ENCODE measurements at places on chromosomes 4 and X.

- H3K4me1 ChIP-seq = peaks cover 20% of the 10 kb centered on the region
- no peak for DNase-seq
- H3K36me3 ChIP-seq = peaks cover 11% of the 10 kb centered on the region
- no peaks in the 10 kb centered on the region for H3K27me3 ChIP-seq
- H3K4me3 ChIP-seq = no peak overlapping the region
These were observed 4.4 kb upstream of the FBXW7 start for GRCh38 chr4:152540293-152540674.

GRCh38 chr4:11134705-11135104 is 294.0 kb downstream of the HS3ST1 start:
- H3K4me1 ChIP-seq = peaks cover 3% of the 10 kb centered on the region
- no peak overlapping the region for H3K27ac ChIP-seq
- DNase-seq = no peak
- no peaks in the 10 kb centered on the region for H3K27me3 ChIP-seq
- H3K36me3 ChIP-seq = peaks cover 4% of the 10 kb centered on the region

DNA sequence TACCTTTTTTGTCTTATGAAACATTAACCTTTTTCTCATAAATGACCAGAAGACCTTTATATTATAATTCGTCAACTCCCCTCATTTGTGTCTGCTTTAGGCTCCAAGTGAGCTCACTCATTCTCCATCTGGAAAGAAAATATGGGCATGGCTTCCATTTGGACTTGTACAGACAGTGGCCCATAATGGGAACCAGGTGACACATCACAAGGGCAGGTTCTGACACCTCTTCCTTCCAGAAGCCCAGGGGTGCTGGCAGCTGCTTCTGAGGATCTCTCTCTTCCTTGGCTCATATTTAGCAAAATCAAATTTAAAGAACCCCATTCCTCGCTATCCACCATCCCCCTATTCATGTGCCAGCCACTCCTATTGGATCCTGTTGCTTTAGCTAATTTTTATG is 69.6 kb downstream of the CD38 start:
- H3K4me1 ChIP-seq = no peaks in the 10 kb centered on the region
- no peaks in the 10 kb centered on the region for H3K27me3 ChIP-seq
- no peaks in the 10 kb centered on the region for H3K36me3 ChIP-seq
- DNase-seq = no peak

DNA sequence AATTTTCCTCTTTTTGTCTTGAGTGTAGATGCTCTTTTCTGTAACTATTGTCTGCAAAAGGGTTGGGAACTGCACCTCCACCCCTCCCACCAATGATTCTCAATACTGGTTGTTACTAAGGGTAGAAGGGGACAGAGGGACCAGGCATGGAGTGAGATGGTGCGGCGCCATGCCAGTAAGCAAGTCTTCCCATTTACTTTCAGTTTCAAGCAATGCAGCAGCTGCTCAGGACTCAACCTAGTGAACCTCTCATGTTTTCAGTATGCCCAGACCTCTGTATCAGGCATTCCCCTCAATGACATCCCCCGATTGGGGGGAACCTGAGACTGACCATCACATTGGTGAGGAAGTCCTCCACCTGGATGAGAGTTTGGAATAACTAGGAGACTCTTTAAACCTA is 41.5 kb downstream of the ZNF81 start:
- no peak for DNase-seq
- H3K27me3 ChIP-seq = no peaks in the 10 kb centered on the region
- H3K36me3 ChIP-seq = peaks cover 42% of the 10 kb centered on the region
- no peak overlapping the region for H3K4me3 ChIP-seq
- H3K27ac ChIP-seq = no peak overlapping the region
- H3K4me1 ChIP-seq = no peaks in the 10 kb centered on the region

DNA sequence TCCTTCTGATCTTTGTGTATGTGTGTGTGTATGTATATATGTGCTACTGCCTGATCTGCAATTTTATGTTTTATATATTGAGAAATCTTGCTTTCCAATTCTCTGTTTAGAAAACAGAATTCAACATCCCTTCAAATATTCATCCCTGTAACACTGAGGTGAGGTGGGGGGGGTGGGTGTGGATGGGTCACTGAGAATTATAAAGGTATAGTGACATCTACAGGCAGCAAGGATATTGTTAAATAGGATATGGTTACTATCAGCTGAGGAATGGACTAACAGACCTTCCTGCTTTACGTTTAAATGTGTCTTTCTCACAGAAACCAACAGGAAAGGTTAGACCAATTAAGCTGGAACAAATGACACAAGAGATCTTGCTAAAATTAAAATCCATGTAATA is 19.0 kb upstream of the MAGEB2 start:
- H3K4me3 ChIP-seq = no peak overlapping the region
- peaks cover 7% of the 10 kb centered on the region for H3K4me1 ChIP-seq
- no peak for DNase-seq
- no peak overlapping the region for H3K27ac ChIP-seq
- no peaks in the 10 kb centered on the region for H3K36me3 ChIP-seq
- H3K27me3 ChIP-seq = no peaks in the 10 kb centered on the region

DNA sequence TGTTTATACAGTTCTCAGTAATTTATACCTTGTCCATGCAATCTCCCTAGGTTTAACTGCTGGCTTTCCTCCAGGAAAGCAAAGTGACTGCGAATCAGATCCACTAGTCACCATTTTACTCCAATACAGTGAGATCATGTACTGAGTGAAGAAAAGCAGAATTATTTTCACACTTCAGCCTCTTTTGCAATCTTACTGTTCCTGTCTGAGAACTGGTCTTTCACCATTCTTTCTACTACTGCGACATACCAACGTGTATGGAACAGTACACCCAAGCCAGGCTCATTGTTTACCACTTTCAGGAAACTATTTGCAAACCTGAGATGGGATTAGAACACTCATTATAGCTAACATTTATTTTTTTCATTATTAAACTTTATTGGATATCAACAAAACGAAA is 8.0 kb upstream of the MSL3 start:
- no peaks in the 10 kb centered on the region for H3K27me3 ChIP-seq
- H3K4me1 ChIP-seq = no peaks in the 10 kb centered on the region
- H3K4me3 ChIP-seq = no peak overlapping the region
- no peak for DNase-seq
- no peak overlapping the region for H3K27ac ChIP-seq
- H3K36me3 ChIP-seq = no peaks in the 10 kb centered on the region

GRCh38 chr4:98706200-98706813 is 47.9 kb upstream of the TSPAN5 start:
- no peaks in the 10 kb centered on the region for H3K27me3 ChIP-seq
- H3K36me3 ChIP-seq = no peaks in the 10 kb centered on the region
- H3K4me3 ChIP-seq = no peak overlapping the region
- no peak overlapping the region for H3K27ac ChIP-seq
- DNase-seq = no peak
- peaks cover 3% of the 10 kb centered on the region for H3K4me1 ChIP-seq

DNA sequence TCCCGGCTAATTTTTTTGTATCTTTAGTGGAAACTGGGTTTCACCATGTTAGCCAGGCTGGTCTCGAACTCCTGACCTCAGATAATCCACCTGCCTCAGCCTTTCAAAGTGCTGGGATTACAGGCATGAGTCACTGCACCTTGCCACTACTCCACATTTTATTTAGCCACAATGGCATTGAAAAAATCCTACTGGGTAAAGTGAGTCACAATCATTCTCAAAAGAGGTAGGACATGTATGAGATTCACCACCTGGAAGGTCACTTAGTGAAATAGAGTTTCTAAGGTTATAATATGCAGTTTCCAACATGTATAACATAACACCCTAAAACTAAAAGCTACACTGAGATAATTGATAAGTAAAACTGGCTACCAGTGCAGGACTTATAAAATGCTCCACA is 159.2 kb downstream of the BTC start:
- H3K27ac ChIP-seq = no peak overlapping the region
- no peaks in the 10 kb centered on the region for H3K36me3 ChIP-seq
- DNase-seq = no peak
- H3K4me1 ChIP-seq = peaks cover 4% of the 10 kb centered on the region
- peaks cover 38% of the 10 kb centered on the region for H3K27me3 ChIP-seq
- H3K4me3 ChIP-seq = no peak overlapping the region

- H3K27me3 ChIP-seq = no peaks in the 10 kb centered on the region
- DNase-seq = no peak
- no peak overlapping the region for H3K4me3 ChIP-seq
- peaks cover 10% of the 10 kb centered on the region for H3K36me3 ChIP-seq
- no peaks in the 10 kb centered on the region for H3K4me1 ChIP-seq
- no peak overlapping the region for H3K27ac ChIP-seq
These were observed 23.3 kb upstream of the EOLA2 start for GRCh38 chrX:149961572-149961971.

DNA sequence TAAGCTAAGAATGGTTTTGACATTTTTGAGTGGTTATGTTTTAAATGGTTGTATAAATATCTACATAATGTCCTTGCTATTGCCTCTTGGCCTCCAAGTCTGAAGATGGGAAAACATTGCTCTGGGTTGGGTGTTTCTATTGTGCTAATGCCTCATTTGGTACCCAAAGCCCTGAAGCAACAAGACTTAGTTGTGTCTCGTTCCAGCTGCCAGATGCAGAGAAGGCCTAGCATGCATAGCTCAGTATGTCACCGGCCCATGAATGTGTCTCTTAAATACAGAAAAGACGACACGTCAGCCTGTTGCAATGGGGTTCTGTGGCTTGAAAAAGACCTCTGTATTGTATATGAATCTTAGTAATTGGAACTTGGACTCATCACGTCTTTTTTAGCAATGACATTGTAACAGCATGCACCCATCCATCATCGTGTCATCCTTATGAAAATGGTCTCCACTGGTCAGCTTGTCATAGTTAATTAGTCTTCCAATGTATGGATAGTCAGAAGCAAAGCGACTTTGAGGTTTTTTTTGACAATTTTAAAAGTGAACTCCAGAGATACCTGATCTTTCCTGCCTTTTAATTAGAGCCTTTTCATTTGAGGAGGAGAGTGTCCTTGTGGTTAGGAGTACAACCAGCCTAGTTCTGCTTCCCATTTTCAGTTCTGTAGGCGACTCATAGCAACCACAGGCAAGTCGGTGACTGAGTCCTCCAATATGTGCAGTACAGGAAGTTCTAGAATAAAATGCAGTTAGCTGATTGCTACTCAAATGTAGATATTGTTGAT is 126.4 kb upstream of the GATB start:
- H3K4me3 ChIP-seq = no peak overlapping the region
- peaks cover 4% of the 10 kb centered on the region for H3K27me3 ChIP-seq
- H3K4me1 ChIP-seq = no peaks in the 10 kb centered on the region
- no peak overlapping the region for H3K27ac ChIP-seq
- DNase-seq = no peak

GRCh38 chrX:143363419-143363818 is 153.9 kb downstream of the SPANXN3 start:
- no peaks in the 10 kb centered on the region for H3K4me1 ChIP-seq
- no peaks in the 10 kb centered on the region for H3K36me3 ChIP-seq
- no peak for DNase-seq
- H3K27ac ChIP-seq = no peak overlapping the region
- H3K27me3 ChIP-seq = no peaks in the 10 kb centered on the region

DNA sequence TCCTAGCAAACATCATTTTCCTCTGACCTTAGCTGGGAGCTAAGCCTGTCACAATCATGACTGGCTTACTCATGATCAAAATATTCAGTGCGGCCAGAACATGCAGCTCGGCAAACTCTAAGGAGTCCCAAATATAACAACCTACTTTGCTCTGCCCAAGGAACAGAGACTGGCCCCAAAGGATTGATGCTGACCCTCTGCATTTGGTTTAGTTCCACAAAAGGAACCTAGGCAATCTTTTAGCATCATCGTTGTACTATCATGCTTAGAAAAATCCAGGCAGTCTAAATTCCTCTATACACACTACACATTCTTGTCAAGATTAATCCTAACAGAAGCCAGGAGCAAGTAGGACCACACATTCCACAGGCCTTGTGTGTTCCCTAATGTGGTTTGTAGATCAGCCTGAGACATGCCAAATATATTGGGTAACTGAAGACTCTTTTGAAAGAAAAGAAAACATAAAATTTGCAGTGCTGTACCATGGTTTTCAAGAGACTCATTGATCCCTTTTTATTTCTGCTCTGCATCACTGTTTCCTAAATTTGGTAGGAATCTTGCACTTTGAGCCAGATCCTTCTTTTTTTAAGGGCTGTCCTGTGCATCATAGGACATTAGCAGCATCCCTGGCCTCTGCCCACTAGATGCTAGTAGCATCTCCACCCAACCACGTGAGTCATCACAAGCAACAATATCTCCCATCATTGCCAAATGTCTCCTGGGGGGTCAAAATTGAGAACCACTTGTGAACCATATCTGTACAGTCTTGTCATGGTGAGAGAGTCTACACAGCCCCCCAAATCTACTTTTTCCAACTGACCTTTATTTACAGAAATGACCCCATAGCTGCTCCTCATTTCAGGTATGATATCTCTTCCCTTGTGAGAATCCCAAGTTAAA is 17.6 kb upstream of the CC2D2A start:
- peak overlapping the region; percentile 50 for H3K27ac ChIP-seq
- no peaks in the 10 kb centered on the region for H3K27me3 ChIP-seq
- peaks cover 28% of the 10 kb centered on the region for H3K4me1 ChIP-seq
- no peak for DNase-seq
- peaks cover under 1% of the 10 kb centered on the region for H3K36me3 ChIP-seq

GRCh38 chr4:136873555-136873954 is 658.7 kb downstream of the PCDH18 start:
- H3K27me3 ChIP-seq = no peaks in the 10 kb centered on the region
- peaks cover 7% of the 10 kb centered on the region for H3K36me3 ChIP-seq
- H3K27ac ChIP-seq = no peak overlapping the region
- no peak for DNase-seq
- peaks cover 4% of the 10 kb centered on the region for H3K4me1 ChIP-seq

DNA sequence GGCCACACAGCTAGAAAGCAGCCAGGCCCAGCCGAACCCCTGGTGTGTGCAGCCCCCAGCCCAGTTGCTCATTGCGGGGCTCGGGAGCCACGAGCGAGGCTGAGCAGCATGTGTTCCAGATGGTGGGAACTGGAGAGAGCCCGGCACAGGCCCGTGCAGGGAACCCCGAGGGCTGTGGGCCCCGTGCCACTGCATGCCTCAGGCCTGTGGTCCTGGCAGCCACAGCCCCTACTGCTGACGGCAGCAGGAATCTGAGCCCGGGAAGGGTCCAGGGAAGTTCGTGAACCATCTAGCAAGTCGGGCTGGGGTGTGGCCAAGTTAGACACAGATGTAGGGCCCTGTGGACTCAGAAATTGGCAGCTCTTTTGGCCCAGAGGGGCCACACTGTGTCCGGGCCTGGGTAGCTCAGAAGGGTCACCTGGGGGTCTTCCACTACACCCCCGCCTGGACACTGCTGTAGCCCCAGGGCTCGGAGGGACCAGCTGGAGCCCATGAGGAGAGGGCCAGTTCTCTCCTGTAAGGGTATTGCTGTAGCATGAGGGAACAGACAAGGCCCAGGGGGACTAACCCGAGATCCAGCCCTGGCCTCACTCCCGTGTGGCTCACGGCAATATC is 12.1 kb downstream of the HTRA3 start:
- H3K4me1 ChIP-seq = peaks cover 21% of the 10 kb centered on the region
- no peaks in the 10 kb centered on the region for H3K27me3 ChIP-seq
- peak overlapping the region; percentile 9 for H3K27ac ChIP-seq
- no peak overlapping the region for H3K4me3 ChIP-seq

DNA sequence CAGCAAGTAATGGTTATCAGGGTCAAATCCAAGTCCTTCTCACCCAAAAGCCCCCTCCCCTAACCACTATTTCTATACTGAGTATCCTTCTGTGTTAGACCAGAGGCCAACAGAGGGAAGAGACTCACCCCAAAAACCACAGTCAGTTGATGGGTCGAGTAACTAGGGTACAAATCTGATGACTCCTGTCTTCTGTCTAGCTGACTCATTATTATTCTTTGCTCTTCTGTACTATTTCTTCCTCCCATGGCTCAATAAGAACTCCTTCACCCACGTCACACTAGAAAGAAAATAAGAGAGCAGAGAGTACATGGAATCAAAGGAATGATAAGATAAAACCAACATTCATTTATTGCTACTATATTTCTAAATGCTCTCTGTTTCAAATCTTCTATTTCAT is 2.0 kb downstream of the RAB40A start:
- no peaks in the 10 kb centered on the region for H3K27me3 ChIP-seq
- no peak overlapping the region for H3K4me3 ChIP-seq

All from mesothelial cell of epicardium (in vitro differentiated cells).